Stimulated activated CD4-positive, alpha-beta T cell treated with anti-CD3 and anti-CD28 coated beads, Interleukin-15, amount 100 ng/mL, for 24 hours (primary cell): ENCODE measurements at places on chromosomes 7 and 10.
A peak's percentile ranks its signal among the peaks of the same experiment; 100 is the strongest.

- no peak for DNase-seq
These were observed 29.6 kb downstream of the MAD1L1 start for GRCh38 chr7:2202901-2203765.

DNA sequence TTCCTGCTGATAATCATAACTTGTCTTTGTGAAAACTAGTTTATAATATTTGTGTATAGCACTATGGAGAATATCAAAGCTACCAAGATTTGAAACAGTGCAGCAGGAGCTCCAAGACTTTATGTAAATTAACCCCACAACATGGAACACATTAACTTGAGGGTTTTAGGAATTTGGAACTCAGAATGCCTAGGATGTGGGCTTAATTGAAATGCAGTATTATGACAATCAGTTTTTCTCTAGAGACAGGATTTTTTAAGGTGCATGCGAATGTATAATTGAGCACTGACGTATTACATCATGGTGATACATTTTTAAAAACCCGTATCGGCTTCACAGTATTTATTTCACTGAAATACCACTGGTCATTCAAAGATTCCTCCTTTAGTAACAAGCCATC, 313.1 kb upstream of the DGKB start:
- no peak for DNase-seq

GRCh38 chr10:132419538-132420468, 22.8 kb downstream of the PWWP2B start:
- no peak for DNase-seq

DNA sequence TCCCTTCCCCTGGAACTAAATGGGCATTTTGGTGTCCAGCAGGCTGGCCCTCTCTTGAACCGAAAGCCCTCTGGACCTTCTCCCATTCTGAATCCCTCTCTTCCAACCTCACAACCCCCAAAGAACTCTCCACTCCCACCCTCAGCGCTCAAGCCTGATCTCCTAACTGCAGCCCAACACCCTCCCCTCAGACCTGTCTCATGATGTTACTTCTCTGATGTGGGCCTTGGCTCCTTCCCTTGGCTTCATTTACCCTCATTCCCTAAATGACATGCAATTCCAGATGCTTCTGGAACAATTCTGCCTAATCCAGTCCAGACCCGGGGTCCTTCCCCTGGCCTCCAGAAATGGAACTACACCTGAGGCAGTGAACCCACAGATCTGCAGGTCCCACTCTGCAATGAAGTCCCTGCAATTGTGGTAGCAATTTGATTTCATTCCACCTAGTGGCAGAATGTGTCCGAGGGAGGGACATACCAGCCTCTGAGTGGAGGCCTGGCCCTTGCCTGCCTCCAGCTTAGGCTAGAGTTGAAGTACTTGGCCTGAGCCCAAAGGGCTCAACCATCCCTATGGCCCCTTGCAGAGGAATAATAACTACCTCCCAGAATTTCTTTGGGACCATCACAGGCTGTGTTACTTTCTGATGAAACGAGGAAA, 4.1 kb upstream of the CEP41 start:
- DNase-seq, result no peak

- no peak for DNase-seq
These were observed 58.5 kb downstream of the GRID1 start for GRCh38 chr10:86308056-86308455.

DNA sequence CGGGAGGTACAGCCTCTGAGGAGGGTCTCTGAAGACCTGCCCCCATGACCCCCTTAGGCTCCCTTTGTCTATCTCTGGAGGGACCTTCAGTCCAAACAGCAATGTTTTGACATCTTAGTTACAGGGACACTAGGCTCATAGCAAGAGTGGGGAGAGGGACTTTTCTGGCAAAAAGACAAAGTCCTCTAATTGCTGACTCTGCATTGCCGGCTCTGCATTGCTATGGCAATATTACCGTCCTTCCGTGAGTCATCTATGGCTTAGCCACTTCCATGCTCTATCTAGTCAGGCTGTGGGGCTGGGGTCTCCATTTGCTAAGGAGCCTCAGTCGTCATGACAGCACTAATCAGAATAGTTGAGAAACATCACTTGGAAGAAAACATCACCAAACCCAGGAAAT, 952.6 kb downstream of the KCNMA1 start:
- DNase-seq, result no peak

GRCh38 chr10:77111611-77112550, 525.7 kb downstream of the KCNMA1 start:
- DNase-seq, result peak; percentile 4

GRCh38 chr7:68476966-68477365, 1121.3 kb upstream of the AUTS2 start:
- no peak for DNase-seq

- no peak for DNase-seq
These were observed 34.7 kb upstream of the ARID5B start for GRCh38 chr10:61866700-61867368.

DNA sequence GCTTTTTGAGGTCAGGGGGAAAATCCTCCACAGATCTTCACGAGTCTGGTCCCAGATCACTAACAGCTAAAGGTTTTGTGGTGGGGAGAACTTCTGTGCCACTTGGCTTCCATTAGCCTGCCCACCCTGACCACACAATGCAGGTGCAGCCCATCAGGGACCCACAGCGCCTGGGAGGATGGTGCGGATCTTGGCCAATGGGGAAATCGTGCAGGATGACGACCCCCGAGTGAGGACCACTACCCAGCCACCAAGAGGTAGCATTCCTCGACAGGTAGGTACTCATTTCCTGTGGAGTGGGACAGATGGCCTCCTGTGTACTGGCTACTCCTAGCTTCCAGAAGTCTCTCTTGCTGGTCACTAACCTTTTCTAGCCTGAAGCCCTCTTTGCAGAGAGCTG, 1.5 kb downstream of the FAM241B start:
- DNase-seq, result no peak

- DNase-seq, result no peak
These were observed 524.5 kb downstream of the PHTF2 start for GRCh38 chr7:78323118-78323517.

- DNase-seq, result no peak
These were observed 14.7 kb downstream of the KCNMA1 start for GRCh38 chr10:77622889-77623291.

- no peak for DNase-seq
These were observed 52.0 kb upstream of the VWC2 start for GRCh38 chr7:49721441-49721840.

DNA sequence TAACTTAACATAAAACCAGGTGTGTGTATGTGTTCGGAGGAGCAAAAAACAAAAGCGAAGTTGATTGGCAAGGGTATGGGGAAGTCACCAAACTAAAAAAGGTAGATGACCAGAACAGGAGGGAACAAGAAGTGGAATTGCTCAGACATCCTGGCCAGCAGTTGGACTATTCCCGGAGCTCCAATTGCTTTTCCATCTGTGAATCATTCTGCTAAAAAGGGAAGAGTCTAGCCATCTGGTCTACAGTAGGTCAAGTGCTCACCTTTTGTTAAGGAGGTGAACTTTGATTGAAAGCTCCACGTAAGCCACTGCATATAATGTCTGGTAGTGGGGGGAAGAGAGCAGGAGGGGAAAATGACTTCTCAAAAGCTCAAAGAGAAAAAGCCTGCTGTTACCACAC, 50.0 kb upstream of the BET1 start:
- DNase-seq, result no peak

GRCh38 chr7:132065989-132066603, 509.7 kb upstream of the PODXL start:
- DNase-seq, result no peak

DNA sequence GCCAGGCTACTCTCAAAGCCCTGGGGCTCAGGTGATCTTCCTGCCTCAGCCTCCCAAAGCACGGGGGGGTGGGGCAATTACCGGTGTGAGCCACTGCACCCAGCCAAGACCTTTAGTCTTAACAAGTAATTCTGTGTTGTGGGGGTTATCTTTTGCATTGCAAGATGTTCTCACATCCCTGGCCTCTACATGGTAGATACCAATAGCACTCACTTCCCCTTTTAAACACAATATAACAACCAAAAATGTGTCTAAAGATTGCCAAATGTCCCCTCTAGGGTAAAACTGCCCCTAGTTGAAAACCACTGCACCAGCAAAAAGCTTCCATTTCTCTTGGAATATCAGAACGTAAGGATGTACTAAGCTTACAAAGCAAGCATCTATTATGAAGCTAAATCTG, 225.0 kb downstream of the CTNNA3 start:
- no peak for DNase-seq

- no peak for DNase-seq
These were observed 66.2 kb downstream of the COL13A1 start for GRCh38 chr10:69867699-69868558.

DNA sequence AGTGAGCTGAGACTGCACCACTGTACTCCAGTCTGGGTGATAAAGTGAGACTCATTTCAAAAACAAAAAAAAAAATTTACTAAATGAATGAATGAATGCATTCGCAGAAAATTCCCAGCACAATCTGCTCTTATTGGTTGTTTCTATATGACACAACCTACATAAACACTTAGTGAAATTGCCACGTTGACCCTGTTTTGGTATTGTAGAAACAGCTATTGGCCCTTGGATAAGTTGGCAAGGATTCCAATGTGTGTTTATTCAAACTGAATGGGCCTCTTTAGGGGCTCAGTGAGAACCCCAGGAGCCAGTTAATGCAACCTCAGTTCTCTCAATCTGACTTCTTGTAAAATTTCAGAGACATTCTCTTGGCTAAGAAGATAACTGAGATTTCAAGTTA, 66.0 kb downstream of the HHEX start:
- DNase-seq, result no peak

GRCh38 chr10:112988839-112989406, 38.9 kb downstream of the TCF7L2 start:
- no peak for DNase-seq

DNA sequence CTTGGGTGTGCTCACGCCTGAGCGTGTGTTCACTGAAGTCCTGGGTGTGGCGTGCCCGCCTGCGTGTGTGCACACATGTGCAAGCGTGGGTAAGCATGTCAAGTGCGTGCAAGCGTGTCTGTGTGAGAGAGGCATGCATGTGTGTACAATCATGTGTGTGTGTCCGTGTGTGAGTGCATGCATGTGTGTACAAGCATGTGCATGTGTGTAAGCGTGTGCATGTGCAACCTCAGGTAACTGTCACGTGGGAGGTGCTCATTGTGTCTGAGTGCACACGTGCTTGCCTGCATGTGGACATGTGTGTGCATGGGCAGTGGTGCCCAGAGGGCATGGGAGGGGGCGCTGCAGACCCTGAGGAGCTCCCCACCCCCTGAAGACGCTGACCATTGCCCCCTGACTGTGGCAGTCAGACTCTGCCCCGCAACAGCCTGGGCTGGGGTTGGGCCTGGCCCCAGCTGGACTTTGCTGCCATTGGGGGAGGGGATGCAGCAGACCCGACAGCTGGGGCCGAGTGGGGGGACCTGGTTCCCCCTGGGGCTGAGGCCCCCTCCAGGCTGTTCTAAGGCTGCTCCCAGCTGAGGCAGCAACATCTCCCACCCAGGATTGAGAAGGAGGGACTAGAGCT, 88.1 kb downstream of the UNCX start:
- no peak for DNase-seq

DNA sequence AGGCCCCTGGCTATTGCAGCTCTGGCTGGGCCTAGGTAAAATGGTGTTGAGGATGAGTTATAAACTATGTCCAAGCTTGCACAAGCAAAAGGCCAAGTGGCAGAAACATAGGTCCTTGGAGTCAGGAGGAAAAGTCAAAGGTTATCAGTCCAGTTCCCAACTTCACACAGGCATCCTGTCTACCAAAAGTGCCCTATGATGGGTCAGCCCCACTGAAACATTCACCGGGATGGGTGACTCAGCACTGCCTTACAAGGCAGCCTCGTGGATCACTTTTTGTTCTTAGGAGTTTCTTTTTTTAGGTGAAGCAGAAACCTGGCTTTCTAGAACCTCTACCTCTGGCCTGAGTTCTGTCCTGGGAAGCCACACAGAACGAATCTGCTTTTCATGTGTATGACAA, 158.8 kb upstream of the LYZL2 start:
- no peak for DNase-seq

DNA sequence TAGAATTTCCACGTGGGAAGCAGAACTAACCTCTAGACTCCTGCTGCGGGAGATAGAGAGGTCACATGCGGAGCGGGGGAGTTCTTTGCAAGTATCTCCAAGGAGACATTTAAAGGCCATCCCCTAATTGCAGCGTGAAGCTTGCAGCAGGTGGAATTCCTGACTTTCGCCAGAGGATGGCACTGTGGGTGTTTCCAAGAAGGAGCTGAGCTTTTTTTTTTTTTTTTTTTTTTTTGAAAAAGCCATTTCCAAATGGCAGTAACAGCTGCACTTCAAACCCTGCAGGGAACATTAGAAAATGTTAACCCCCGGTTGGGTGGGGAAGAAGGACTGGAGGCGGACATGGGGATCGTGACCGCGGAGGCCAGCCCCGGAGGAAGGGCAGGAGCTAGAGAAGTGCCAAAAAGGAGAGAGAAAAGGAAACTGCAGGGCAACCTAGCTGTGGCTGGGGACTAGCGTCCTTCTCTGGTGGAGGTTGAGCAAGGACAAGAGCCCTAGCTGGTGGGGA, 487.7 kb downstream of the TYW1 start:
- DNase-seq, result peak; percentile 29

DNA sequence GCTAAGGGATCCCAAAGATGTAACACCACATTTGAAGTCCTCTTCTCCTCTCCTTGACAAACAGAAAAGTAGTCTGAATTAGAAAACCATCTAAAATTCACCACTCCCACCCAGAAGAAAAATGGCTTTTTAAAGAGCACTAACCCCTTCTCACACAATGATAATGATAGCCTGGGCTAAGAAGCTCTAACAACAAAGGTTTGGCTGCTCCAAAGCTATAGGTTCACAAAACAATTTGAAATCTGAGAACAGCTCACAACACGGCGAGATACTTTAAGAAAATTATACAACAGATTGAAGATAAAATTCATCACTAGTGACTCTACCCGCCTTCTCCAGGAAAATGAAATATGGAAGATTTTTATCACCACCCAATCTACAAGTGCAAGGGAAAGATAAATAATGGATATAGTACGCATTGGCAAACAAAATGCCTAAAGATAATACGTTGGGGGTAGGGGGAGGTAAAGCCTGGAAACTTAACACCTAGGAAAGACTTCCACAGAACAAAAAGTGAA, 7.4 kb downstream of the ITGB1 start:
- DNase-seq, result no peak

DNA sequence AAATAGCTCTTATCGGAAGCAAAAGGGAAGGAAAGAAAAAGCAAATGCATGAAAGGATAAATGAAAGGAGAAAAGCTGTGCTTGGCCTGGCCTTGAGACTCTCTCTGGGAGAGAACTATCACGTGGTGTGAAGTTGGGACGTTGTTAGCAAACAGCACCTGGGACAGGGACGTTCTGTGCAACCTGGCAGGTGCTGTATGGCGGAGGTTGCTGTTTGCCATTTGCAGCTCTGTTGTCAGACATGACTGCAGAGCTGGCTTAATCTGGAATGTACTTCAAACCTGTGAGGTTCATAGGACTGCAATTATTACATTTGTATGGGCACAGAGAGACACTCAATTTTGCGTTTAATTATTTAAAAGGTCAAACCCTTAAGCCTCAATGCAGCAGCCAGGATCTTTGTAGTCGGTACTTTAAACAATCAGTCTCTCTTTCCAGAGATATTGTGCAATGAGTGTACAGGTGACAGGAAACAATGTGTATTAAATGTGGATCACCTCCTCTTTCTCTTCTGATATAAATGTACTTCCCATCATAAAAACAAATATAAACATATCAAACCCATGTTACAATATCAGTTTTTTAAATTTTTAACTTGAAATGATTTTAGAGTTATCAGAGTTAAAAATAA, 800.5 kb upstream of the KCND2 start:
- DNase-seq, result no peak
